ENCODE measurements at places on chromosomes 1 and 21.

- peak; percentile 57 for DNase-seq
Observed at GRCh38 chr1:87902830-87903229, 574.1 kb downstream of the LMO4 start.

DNA sequence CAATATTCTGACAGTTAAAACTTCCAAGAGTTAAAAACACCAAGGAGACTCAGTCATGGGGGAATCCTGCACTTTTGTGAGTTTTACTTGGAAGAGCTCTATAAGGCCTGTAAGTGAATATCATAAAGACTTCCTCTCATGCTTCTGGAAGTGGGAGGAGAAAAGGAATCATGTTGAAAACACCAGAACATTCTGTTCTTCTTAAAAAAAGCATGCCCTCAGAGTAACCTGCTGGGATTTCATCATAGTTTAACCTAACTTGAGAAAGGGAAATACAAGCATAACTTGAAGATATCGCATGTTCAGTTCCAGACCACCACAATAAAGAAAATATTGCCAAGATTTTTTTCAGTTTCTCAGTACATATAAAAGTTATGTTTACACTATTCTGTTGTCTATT lies 51.9 kb downstream of the COL11A1 start:
- DNase-seq: peak; percentile 97

- DNase-seq: no peak
Observed at GRCh38 chr1:161267321-161267720, 8.8 kb downstream of the PCP4L1 start.

- peak; percentile 94 for DNase-seq
Observed at GRCh38 chr1:234602334-234603220, 7.4 kb downstream of the IRF2BP2 start.

DNA sequence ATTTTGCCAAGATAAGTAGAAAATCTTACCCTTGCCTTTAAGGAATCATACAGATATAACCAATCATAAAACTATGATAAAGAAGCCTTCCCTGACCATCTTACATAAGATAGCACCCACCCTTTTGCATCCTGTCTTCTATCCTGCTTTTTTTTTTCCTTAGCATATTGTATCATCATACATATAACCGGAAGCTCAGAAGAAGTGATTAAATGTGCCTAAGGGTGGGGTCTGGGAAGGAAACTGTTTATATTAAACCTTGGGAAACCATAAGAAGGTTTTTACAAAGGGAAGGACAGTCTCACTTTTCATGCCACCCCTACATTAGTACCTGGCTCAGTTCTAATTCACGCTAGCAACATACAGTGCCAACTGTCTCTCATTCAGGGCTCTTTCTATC lies 66.8 kb downstream of the LUZP1 start:
- DNase-seq: no peak

DNA sequence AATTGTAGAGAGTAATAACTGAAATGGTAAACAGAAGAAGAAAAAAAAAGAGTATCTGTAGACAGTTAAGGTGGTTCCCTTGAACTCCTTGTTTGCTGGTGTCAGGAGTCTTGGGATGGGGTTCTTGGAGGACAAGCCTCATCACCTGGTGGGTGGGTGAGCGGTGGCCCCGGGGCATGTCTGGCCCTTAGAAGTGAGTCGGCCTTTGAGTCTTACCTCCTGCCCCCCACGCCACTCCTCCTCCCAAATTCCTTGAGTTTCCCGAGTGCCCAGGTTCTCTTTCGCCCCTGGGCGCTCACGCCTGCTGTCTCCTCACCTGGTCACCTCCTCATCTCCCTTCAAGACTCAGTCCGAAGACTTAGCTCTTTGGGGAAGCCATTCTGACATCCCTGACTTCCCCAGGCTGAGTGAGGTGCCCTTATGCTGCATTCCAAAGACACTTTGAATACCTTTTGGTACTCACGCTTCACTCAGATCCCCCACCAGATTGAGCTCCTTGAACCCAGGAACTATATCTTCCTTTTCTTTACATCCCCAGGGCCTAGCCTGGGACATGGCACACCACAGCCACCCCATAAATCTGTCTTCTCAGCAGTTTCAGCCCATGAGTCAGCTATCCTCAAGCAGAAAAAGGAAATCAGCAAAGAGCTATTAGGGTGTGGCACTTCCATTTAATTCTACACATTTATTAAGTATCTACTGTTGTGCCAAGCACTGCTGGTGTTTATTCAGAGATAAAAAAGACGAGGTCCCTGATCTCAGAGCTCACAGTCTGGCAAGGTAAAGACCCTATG lies 13.5 kb upstream of the IKBKE start:
- no peak for DNase-seq

DNA sequence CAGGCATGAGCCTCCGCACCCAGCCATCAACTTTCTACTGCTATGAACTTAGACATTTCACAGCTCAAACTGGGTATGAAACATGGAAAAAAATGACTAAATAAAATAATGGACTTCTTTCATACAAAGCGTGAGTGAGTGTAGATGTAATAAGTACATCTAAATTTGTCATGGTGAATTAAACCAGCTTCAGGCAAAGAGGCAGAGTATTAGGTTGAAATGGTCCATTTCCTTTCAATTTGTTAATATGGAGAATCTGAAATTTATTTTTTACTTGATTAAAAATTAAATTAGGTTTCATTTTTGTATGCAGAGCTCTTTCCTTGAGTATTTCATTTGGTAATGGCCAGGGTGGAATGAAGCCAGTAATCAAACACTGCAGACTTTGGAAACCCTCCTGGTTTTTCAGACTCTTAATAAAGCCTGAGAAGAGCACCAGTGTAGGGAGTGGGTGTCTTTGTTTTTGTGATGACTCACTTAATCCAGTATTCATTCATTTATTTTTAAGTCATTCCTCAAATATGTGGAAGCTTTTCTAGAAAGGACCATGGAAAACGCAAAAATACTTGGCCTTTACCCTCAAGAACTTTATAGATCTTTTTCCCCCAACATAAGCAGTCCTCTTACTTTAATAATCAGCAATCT lies 49.2 kb downstream of the ALG14 start:
- peak; percentile 85 for DNase-seq

DNA sequence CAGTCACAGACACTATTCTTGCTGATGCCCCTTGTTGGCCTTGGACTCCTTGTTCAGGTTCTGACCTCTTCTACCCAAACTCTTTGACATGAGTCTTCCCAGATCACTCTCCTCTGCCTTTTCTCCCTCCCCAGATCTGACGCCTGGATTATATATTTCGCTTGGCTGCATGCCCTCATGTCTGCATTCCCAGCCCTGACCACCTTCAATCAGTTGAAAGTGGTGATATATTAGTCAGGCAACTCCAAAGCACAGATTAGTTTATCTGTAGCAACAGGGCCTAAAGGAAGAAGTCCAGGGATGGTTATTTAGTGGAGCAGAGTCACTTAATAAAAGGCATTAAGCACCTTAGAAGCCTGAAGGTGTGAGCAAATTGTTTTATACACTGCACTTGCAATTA lies 110.0 kb upstream of the GUCA2B start:
- no peak for DNase-seq

GRCh38 chr1:169931795-169932231 lies 38.1 kb upstream of the SCYL3 start:
- DNase-seq: peak; percentile 19

DNA sequence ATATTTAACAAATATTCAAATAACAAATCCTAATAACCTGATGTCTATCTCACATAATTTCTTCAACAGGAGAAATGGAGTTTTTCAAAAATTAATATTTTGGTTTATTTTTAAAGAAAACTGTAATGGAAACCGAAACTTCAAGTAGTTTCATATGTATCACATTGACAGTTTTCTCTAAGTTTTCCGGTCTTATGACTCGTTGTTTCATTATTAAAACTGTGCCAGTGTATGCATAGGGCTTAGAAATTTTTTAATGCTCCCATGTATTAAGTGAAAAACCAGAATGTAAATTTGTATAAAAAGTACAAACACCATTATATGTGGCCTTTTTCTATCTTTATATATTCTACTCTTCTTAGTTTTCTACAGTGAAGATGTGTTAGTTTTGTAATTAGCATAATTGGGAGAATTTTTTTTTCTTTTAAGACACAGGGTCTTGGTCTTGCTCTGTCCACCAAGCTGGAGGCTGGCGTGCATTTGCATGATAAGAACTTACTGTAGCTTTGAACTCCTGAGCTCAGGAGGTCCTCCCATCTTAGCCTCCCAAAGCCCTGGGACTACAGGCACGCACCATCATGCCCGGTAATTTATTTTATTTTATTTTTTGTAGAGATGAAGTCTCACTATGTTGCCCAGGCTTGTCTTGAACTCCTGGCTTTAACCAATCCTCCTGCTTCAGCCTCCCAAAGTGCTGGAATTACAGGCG lies 43.9 kb upstream of the SAMSN1 start:
- DNase-seq: no peak

DNA sequence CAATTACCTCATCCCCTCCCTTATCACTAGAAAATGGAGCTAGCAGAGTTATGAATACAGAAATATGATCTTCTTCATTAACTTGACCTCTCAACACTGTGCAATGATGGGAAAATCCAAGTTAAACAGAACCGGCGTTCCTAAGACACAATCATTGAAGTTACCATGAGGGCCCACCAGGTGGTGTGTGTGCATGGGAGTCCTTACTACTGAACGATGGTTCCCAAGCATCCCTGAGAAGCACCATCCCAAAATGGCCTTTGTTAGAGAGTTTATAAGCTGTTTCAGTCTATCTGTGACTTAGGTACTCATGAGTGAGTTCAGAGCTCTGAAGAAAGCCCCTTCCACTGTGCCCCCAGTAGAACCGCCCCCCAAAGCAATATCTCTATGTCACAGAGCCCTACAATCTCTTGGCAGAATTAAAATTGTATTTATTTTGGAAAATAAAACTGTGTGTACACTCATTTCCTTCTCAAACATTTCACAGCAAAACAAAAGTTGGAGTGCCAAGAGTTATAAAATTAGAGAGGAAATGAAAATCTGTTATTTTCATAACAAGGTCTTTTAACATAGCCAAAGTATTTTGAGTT lies 56.8 kb downstream of the PLD5 start:
- DNase-seq: peak; percentile 68

GRCh38 chr1:75969550-75969949 lies 37.3 kb upstream of the ASB17 start:
- DNase-seq: peak; percentile 21

DNA sequence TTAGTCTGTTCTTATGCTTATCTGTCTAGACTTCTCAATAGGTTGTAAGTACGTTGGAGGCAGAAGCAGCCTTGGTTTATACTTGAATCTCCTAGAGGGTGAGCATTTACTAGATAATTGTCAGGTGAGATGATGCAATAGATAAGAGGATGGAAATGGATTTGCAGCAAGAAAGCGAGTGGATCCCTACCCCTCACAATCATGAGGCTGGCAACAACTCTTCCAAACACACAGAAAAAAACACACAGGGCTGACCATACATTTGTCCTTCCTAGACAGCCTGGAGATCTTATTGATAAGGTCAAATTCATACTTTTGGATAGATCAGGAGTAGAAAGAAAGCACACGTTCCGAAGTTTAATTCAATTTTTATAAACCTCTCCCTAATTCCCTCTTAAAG lies 481.4 kb upstream of the CAMK1G start:
- DNase-seq: no peak

DNA sequence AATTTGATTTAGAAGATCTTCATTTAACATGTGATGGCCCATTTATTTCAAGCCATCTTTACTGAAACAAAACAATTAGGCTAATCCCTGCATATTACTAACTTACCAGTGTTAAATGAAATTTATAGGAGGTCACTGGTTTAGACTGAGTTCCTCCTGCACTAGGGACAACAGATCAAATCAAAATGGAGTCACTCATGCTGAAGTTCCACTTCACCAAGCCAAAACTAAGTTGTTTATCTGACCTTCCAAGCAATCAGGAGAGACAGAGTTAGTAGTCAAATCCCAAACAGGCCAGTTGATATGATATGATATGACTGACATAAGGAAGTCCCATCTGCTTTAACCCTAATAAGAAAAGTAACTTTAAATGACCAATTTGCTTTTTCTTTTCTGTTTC lies 4.8 kb downstream of the LYST start:
- no peak for DNase-seq

- no peak for DNase-seq
Observed at GRCh38 chr21:44547656-44548331, 3.5 kb downstream of the KRTAP10-2 start.

DNA sequence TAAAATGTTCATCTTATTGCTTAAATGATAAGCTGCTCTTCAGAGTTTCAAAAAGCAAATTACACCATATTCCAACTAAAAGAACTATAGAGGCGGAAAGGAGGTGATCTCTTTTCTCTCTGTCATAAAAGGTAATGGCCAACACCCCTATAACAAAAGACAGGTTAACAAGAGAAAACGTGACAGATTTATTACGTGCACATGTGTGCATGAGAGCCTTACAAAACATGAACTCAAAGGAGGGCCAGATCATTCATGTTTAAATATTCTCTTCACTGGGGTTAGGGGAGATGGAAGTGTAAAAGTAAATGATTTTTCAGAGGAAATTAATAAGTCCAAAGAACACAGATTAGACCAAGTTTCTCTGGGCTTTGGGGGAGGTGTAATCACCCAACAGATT lies 26.5 kb upstream of the FMO2 start:
- no peak for DNase-seq

DNA sequence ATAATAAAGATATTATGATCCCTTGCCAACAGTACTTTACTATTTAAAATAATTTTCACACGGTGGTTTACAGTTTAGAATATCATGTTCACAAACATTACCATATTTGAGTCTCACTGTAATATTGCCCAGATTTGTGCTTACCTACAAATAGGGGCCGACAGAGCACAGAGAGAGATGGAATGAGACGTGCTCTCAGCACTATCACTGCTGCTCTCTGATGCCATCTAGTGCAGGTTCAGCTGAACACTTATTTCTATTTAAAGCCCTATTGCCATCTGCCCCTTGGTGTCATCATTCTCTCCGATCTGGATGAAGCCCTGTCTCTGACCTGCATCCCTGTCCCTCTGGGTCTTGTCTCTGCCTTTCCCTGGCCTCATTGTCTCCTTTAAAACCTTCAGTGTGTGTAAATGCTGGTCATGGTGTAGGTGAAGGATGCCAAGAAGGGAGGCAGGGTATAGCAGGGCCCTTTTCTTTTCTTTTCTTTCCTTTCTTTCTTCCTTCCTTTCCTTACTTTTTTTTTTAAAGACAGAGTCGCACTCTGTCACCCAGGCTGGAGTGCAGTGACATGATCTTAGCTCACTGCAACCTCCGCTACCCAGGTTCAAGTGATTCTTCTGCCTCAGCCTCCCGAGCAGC lies 6.9 kb upstream of the GPATCH4 start:
- DNase-seq: peak; percentile 86

GRCh38 chr1:209802117-209802779 lies 3.7 kb downstream of the IRF6 start:
- no peak for DNase-seq

DNA sequence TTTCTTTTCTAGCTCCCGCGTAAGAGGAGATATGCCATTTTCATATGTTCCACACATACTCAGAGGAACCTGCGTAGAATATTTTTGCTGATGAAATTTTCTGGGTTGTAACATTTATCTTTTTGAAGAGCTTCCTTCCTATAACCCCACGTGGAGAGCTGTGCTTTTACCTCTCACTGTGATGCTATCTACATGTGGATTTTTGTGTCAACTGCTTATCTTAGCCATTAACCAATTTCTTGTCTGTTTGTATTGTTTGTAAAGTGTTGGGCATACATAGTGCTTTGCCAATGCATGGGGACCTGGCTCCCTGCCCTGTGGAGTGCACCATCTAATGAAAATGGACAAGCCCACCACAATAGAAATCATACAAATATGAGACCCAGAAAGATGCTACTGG lies 266.1 kb downstream of the TNR start:
- DNase-seq: no peak

- no peak for DNase-seq
Observed at GRCh38 chr1:29835406-29835805, 599.1 kb downstream of the PTPRU start.

GRCh38 chr1:201456499-201457309 lies 12.3 kb downstream of the PHLDA3 start:
- peak; percentile 95 for DNase-seq
